Panc1 (cell line): ENCODE measurements at places on chromosomes 16 and 17. TPM values are rescaled to one million over a fixed set of nuclear protein-coding genes. Genes with fewer than 3 reads are reported as not detected.

The KCNJ12 gene
- 2.7 TPM for total RNA-seq

The TBC1D28 gene
- not detected for total RNA-seq

The MT1H gene
- total RNA-seq, result not detected

The C16orf46 gene
- 1.2 TPM for total RNA-seq

The ALOX15B gene
- total RNA-seq, result not detected

The KRTAP3-2 gene
- total RNA-seq, result not detected

The GPR179 gene
- total RNA-seq, result 0.03 TPM

The RAB26 gene
- total RNA-seq, result 92.2 TPM

The RTN4RL1 gene
- 0.80 TPM for total RNA-seq

The CLEC19A gene
- not detected for total RNA-seq

The CEP95 gene
- total RNA-seq, result 23.2 TPM

The HNF1B gene
- not detected for total RNA-seq

The GNGT2 gene
- not detected for total RNA-seq
